ENCODE measurements at places on chromosomes 16 and 17.

- DNase-seq = no peak
These were observed 8.0 kb downstream of the TNRC6C start for GRCh38 chr17:77966476-77966875.

GRCh38 chr17:53142890-53143289 lies 679.8 kb upstream of the KIF2B start:
- no peak for DNase-seq

DNA sequence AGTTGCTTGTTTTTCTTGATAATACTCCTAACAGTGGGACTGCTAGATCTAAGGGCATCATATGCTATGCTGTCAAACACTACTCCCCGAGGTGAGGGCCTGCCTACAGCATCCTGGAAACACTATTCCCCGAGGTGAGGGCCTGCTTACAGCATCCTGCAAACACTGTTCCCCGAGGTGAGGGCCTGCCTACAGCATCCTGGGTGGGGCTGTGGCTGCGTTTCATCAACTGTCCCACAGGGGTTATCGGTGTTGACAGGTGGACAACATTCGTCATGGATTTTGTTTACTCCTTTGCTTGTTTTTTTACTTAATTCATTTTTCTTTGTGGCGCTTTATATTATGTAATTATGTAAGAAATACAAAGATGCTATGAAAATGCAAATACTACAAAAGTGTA lies 22.5 kb downstream of the NPRL3 start:
- no peak for DNase-seq

- DNase-seq = no peak
These were observed 27.1 kb downstream of the MSI2 start for GRCh38 chr17:57283203-57283971.
